Retina (tissue), 1 donor: ENCODE measurements at places on chromosomes 16 and 17.

GRCh38 chr16:73176577-73177013, 128.7 kb upstream of the ZFHX3 start:
- no peak for DNase-seq

DNA sequence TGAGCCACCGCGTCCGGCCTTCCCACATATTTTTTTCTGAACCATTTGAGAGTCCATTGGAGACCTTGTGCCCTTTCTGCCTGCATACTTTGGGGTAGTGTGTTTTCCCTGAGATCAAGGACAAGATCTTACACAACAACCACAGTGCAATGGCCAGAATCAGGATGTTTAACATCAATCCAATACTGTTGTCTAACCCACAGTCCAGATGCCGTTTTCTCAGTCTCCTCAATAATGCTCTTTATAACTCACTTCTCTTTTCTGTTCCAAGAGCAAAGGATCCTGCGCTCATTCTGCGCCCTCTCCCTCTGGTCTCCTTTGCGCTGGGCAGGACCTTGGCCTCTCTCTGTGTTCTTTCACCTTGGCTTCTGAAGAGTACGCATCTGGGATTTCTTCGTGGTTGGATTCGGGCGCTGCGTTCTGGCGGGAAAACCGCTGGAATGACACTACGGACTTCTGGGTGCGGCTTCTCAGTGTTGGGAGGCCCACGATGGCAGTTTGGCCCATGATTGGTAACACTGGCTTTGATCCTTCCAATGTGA, 16.6 kb downstream of the CBX4 start:
- no peak for DNase-seq

- no peak for DNase-seq
Observed at GRCh38 chr17:81031566-81032550, 3.1 kb upstream of the BAIAP2 start.

DNA sequence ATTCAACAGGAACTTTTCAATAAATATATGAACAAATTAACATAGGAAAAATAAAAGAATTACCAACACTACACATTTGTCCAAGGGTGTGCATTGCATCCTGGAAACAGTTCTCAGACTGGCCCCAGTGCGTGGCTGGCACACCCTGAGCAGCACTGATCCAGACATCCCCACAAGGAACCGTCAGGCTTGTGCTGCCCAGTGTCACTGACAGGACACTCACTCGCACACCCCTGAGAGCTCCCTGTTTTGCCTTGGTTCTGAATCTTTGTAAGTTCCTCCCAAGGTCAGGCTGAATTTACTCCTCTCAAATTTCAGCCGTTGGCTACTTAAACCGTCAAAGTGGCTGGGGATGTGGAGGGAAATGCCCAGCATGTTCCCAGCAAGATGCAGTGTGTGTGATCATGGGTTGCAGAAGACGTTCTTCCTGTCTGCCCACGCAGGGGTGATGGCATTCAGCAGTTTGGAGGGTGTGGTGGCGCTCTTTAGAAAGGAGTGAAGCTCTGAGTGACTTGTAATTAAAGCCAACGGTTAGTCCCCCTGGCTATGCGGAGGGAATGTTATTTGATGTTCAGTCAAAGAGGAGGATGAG, 1.7 kb downstream of the MT2A start:
- DNase-seq: peak; percentile 41

DNA sequence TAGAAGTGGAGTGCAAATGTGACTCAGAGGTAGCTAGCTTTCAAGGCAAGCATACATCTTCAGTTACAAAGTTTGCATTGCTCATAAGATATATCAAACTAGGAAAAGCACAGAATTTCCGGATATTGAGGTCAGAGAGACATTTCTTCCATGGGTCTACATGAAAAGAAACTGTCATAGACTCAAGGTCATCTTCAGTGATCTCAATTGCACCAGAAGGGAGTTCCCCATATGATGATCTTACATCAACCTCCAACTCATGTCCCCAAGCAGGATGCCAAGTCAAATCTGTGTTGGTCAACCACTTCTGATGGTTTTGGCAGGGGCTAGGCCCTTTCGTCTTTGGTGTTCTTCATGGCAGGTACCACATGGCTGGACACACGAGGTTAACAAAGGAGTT, 459.9 kb upstream of the MAF start:
- no peak for DNase-seq

- no peak for DNase-seq
Observed at GRCh38 chr17:1124896-1125787, 54.6 kb downstream of the ABR start.

DNA sequence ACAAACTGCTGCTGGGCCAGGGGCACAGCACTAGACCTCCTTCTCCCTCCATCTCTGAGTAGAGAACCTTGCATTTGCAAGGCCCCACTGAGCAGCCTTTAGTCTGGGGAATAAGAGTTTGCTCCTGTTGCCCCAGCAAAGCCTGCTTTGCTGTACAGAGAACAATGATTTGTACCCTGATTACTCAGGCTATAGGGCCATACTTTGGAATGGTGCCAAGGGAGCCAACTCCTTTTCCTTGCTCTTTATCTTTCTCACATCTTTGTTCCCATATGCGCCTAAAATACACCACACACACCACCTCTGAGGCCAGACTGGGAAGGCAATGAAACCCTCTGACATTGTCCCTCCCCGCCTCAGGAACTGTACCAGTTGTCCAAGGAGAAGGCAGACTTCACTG, 21.2 kb downstream of the LIG3 start:
- no peak for DNase-seq

DNA sequence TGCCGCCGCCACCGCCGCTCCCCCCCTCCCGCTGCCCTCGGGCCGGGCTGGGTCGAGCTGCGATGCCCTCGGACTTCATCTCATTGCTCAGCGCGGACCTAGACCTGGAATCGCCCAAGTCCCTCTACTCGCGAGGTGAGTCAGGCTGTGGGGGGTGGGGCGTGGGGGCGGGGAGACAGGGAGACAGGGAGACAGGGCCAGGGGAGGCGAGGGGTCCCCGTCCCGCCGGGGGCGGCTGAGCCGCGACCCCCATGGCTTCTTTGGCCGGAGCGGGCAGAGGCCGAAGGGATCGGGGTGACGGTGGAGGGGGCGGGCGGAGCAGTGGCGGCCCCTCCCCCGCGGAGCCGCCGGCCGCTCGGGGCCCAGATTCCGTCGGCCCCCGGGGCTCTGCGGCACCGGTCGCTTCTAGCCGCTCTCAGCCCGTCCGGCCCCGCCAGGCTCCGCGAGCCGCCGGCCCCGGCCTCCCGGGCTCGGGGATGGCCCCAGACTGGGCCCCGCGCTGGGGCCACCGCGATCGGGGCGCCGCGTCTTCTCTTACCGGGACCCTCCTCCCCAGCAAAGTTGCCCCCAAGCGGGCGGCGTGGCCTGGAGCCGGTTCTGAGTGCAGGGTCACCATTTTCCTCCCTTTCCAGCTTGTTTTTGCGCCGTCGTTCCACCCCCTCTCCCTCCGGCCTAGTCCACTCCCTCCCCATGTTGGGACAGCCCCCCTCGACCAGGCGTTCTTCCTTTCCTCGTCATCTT, 644 bp downstream of the NFAT5 start:
- DNase-seq: peak; percentile 71

DNA sequence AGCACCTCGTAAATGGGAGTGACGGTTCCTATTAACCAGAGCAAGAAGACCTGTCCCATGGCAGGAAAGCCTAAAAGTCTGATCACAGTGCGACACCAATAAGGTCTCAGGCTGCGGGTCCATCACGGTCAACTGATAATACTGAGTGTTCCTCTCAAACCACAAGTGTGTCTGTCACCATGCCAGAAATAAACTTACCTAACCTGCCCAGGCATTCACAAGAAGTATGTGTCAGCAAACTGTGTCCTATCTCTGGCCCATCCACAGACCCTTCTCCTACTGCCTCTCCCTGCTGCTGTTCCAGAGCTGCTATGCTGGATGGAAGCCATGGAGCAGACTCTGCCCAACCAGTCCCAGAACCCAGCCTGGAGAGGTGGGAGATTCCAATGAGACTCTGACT, 73.5 kb downstream of the ZNF423 start:
- DNase-seq: no peak

- no peak for DNase-seq
Observed at GRCh38 chr17:40452216-40452787, 9.1 kb downstream of the IGFBP4 start.
